ENCODE measurements at places on chromosomes 11 and 22.

DNA sequence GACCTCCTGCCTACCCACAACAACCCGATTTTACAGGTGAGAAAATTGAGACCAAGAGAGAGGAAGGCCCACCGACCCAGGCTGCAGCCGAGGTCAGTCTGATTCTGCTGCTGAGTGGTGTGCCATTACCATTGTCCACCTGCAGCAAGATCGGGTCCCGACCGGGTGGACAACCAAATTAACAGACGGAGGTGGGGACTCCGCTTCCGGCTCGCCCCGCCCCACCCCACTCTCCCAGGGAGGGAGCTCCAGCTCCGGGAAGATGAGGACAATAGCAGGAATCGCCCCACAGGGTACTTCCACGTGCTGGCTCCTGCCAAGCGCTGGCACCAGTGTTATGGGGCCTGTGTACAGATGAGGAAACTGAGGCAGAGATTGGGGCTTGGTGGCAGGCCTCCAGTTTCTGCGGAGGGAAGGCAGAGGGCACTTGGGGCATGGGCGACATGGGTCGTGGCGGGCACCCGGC lies 425 bp upstream of the KDELR3 start:
- no peak for DNase-seq

- no peak for DNase-seq
Observed at GRCh38 chr22:29679316-29679715, 40.5 kb upstream of the CABP7 start.

DNA sequence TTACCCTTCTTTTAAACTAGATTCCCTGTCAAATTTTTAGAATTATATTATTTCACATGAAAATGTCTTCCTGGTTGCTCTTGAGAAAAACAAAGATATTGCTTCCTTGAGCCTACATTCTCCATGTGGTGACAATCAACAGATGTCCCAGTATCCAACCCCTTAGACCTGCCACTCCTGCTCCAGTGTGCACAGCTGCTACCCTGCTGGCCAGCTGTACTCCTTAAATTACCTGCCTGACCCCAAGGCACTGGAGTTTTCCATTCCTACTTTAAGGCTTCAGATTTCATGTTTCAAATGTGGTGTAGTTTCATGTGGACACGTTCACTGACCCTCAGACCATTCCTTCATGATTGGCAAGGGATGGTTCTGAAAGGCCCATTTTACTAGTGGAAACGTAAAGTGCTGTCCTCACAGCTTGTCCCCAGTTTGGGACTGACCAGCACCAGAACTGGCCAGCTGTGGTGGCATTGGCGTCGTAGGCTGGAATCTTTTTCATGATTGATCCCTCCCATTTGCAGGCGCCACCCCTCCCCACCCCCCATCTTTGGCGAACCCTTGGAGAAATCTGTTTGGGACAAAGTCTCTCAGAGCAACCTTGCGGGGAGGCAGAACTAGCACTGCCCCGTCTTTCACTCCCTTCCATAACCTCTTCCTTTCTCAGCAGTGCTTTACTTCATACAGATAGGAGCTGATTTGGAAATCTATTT lies 123.5 kb downstream of the DBX1 start:
- DNase-seq = no peak

DNA sequence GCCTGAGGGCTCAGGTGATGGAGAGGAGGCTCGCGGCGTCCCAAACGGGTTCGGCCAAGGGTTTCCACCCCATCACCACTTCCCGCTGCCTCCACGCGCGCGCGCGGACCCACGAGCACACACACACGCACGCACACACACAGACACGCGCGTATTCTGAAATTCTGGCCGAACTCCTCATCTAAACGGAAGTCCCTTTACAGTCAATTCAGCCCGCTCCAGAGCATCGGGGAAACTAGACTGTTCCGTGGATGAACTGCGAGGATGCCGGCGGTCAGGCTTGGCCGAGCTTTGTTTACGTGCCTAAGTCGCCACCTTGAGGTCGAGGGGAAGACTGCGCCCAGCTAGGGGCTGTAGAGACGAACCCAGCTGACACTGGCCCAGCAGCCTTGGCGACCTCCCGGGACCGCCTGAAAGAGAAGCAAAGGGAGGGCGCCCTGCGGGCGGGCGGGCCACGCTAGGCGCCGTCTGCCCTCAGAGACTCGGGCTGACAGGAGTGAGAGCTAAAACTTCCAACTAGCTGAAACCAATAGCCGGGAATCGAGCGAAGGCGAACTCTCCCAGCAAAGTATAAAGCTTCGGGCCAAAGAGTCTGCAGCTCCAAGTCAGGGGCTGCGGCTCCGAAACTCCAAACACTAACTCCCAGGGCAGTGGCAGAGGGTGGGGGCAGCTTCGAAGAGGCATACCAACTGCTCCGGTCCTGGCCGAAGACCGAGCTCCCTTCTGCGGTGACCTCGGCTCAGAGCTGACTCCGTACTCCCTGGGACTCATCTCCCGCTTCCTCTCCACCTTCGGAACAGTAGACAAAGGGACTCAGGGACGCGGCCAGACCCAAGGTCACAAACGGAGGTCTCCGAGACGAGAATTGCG lies 124.7 kb upstream of the C11orf58 start:
- peak; percentile 83 for DNase-seq

- DNase-seq = no peak
Observed at GRCh38 chr11:128297091-128297651, 290.2 kb downstream of the ETS1 start.

GRCh38 chr11:112355726-112356125 lies 95.1 kb upstream of the PLET1 start:
- peak; percentile 20 for DNase-seq

DNA sequence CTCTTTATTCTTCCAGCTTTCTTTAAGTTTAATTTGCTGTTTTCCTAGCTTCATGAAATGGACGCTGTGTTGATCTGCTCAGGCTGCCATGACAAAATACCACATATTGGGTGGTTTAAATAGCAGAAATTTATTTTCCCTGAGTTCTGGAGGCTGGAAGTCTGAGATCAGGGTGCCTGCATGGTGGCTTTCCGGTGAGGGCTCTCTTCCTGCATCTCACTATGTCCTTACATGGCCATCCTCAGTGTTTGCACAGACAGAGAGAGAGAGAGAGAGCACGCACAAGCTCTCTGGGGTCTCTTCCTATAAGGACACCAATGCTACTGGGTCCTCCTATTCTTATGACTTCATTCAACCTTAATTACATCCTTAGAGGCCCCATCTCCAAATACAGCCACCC lies 28.7 kb downstream of the MCAM start:
- no peak for DNase-seq

GRCh38 chr11:776561-777287 lies 563 bp downstream of the GATD1 start:
- DNase-seq = peak; percentile 47

GRCh38 chr11:114232400-114233059 lies 63.7 kb upstream of the NNMT start:
- no peak for DNase-seq

- peak; percentile 15 for DNase-seq
Observed at GRCh38 chr11:128582496-128583366, 4.6 kb downstream of the ETS1 start.

DNA sequence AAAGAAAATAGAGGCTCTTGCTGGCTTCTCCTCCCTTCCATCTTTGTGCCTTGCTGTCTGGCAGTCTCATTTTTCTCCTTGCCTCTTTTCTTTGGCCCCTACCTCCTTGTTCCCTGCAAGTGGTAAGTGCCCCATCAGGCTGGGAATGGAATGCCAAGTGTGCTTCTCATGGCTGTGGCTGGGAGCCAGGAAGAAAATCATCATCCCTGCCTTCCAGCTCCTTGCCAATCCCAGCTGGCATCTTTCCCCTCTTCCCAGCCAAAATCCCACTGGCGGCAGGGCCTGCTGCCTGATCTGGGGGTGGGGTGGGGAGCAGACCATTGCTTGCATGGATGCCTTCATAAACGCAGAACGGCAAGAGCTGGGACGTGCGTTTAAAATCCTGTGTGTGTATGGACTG lies 27.0 kb upstream of the SLC25A18 start:
- DNase-seq = no peak

GRCh38 chr11:35276396-35277145 lies 137.6 kb downstream of the CD44 start:
- DNase-seq = peak; percentile 25

GRCh38 chr11:2557381-2557780 lies 112.6 kb downstream of the KCNQ1 start:
- DNase-seq = no peak

DNA sequence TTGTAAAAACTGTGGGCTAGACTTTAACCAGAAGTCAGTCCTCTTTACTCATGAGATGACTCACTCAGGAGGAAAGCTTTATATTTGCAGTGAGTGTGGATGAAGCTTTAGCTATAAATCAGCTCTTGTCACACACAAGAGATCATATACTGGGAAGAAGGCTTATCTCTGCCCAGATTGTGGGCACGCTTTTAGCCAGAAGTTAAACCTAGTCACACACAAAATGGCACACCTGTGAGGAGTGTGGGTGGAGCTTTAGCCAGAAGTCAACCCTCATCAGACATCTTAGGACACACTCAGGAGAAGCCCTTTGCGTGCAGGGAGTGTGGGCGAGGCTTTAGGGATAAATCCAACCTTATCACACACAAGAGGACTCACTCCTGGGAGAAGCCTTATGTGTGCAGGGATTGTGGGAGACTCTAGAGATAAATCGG lies 706.9 kb upstream of the LUZP2 start:
- no peak for DNase-seq

DNA sequence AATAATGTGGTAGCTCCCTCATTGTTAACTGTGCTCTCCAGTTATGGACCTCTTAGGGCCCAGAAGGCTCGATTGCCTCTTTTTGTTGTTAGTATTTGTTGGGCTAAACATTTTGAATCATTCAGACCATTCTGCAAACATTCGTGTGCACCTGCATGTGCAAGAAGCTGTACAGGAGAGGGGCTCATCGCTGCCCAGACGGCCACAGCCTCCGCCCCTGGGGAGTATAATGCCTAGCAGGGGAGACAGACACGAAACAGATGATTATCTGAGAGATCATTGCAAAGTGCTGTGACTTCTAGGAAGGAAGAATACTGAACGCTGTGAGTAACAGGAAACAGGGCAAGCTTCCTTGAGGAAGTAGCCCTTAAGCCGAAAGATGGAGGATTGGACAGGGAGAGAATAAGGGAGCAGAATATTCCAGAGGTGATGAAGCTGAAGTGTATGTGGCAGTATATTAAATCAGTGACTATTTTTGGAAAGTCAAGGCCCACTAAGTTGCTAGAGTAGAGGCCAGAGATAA lies 123.3 kb upstream of the RASSF10 start:
- no peak for DNase-seq

DNA sequence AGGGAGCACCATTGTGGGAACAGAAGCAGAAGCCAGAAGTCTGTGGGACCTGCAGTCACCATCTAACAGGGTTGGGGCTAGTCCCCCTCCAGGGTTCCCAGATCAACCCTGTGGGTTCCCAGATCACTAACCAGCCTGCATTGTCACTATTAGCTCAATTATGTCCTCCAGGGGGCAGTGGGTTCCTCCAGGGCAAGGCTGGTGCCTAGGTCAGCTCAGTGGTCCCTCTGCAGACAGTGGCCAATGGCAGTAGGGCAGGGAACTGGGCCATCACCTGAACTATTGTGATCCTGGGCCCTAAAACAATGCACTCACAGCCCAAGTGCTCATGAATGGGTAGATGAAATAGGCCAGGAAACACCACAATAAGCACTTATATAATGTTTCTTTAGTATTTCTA lies 18.8 kb upstream of the PRSS23 start:
- DNase-seq = no peak

DNA sequence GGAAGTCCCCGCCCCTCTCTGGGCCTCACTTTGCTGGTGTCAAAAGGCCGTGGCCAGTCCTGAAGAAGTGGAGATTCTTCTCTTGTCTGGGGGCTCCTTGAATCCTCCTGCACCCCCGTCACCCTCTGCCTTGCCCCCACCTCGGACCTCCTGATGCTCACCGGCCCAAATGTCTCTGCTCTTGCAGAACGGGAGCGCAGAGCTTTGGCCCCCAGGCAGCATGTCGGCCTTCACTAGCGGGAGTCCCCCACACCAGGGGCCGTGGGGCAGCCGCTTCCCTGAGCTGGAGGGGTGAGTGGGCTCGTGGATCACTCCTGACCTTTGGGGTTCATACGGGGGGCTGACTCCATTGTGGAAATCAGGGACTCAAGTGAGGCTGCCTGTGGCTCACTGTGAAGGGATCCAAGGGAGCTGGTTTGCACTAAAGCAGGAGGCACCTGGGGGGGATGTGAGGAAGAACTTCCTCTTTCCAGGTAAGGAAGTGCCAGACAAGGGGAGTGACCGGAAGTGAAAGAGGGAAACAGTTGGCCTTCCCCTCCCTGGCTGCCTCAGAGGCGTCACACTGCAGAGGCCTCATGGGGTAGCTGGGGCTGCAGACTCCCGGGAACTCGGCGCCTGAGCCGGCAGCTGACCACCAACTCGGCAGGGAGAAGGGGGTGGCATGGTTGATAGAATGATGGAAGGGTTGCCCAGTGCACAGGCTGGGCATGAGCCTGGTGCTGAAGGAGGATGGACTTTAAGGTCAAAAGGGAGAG lies 23.1 kb downstream of the CSF2RB start:
- DNase-seq = no peak

GRCh38 chr11:68513930-68514487 lies 53.5 kb downstream of the PPP6R3 start:
- DNase-seq = no peak

DNA sequence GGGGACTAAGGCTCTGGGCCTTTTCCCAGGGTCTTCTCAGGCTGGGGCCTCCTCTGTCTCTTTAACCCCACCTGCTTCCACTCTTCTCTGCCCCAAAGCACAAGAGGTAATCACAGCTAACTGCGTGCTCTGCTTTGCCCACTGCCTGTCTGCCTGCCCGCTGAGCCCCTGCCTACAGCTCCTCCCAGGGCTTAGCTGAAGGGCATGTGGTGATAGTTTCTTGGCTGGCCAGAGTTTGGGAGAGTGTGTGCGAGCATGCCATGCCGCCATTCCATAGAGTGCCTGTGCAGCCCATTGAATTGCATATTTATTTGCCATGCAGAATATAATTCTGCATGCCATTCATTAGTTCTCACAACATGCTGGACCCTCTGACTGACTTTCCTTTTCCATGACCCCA lies 32.5 kb downstream of the PHLDB1 start:
- no peak for DNase-seq

DNA sequence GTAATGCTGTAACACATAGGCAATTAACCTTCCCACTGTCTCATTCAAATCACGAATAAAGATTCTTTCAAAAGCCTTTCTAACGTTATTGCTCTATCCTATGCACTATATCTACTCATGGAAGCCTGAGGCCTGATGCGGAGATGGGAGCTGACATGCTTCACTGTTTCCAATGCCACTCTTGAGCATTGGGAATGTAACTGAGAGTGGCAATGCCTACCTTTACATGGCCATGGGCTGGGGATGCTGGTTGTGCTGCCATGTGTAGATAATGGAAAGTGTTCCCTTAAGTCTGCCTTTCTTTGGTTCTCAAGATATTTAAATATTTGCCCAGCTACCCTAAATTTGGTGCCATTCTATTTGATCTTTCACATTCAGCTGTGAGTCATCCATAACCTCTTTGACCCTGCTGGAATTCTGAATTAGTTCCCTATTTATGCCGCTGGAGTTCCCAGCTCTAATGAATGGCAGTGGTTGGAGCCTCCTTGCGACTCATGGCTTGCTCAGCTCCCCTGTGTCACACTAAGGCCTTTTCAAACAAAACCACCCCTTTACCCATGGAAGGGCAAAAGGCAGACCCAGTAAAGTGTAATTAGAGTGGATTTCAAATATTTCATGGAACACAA lies 21.4 kb upstream of the DKK3 start:
- no peak for DNase-seq
